ENCODE measurements at places on chromosomes 5 and 9.
A peak's percentile ranks its signal among the peaks of the same experiment; 100 is the strongest.

GRCh38 chr9:133955821-133956411 is 36.2 kb downstream of the VAV2 start:
- no peak for DNase-seq

GRCh38 chr5:124121198-124121597 is 609.2 kb downstream of the CSNK1G3 start:
- no peak for DNase-seq

- no peak for DNase-seq
These were observed 307.6 kb downstream of the PJA2 start for GRCh38 chr5:109102096-109102690.

GRCh38 chr5:132094393-132095076 is 20.9 kb downstream of the CSF2 start:
- no peak for DNase-seq

DNA sequence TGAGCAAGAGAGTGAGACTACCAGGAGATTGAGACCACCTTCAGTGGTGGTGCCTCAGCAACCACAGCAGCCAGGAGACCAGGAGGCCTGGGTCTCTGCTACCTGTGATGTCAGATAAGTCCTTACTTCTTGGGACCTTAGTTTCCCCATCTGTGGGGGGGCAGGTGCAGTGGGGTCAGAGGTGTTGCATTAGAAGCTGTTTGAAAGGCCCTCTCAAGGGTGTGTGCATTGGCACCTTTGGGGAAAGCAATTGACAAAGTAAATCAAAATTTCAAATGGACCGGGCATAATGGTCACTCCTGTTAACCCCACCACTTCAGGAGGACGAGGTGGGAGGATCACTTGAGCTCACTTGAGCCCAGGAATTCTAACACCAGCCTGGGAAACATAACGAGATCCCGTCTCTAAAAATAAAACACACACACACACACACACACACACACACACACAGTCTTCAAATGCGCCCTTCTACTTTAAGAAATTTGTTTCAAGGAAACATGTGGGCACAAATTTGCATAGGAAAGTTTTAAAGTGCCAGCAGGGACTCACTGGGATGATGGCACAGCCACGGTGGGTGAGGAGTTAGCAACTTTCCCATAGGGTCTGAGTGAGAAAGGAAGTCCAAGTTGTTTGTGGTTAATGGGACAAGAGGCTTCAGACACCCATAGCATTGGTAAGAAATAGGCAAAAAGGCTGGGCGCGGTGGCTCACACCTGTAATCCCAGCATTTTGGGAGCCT is 1.3 kb upstream of the AK1 start:
- no peak for DNase-seq

DNA sequence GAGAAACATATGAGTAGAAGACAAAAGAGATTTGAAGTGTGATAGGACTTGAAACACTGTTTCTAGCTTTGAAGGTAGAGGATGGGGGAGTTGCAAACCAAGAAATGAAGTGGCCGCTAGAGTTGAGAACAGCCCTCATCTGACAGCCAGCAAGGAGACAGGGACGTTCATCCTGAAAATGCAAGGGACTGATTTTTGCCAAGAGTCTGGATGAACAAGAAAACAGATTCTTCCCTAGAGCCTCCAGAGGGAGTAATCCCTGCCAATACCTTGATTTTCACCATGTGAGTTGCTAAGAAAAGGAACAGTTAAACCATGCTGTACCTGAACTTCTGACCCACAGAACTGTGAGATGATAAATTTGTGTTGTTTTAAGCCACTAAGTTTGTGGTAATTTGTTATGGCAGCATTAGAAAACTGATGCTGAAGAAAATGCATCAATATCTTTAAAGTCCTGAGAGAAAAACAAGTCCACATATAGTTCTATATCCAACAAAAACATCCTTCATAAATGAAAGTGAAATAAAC is 154.0 kb upstream of the ADAMTSL1 start:
- no peak for DNase-seq

DNA sequence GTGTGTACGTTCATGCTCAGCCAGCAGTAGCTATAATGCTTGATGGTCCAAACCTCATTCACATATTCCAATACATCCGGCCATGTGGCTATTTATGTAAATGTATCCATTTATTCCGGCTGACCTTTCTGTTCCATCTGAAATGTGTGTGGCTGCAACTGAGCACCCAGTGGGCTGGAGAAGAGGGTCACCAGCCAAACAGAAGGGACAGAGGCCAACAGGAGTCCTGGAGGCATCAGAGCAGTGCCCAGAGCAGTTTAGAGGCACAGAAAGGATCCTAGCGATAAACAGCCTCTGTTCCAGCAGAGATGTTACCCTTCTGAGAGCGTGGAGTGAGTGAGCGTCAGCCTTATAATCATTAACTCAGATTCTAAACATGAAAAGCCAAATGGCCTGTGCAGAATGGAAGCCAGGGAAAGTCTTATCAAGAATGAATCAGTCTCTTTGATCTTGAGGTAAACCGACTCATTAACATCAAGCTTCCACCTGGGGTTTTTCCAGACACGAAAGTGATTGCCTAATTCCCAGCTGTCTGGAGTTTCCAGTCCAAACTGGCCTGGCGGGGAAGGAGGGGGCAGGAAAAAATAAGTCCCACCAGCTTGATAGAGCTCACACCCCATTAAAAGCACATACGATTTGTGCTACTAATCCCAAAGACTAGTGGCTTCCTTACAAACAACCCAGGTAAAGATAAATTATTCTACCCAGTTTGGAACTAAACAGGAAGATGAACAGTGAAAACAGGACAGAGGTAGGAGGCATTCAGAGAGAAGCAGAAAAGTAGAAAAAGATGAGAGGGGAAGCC is 55.7 kb downstream of the SUSD1 start:
- DNase-seq = no peak

- DNase-seq = no peak
These were observed 48.3 kb upstream of the IRX4 start for GRCh38 chr5:1930880-1931603.

DNA sequence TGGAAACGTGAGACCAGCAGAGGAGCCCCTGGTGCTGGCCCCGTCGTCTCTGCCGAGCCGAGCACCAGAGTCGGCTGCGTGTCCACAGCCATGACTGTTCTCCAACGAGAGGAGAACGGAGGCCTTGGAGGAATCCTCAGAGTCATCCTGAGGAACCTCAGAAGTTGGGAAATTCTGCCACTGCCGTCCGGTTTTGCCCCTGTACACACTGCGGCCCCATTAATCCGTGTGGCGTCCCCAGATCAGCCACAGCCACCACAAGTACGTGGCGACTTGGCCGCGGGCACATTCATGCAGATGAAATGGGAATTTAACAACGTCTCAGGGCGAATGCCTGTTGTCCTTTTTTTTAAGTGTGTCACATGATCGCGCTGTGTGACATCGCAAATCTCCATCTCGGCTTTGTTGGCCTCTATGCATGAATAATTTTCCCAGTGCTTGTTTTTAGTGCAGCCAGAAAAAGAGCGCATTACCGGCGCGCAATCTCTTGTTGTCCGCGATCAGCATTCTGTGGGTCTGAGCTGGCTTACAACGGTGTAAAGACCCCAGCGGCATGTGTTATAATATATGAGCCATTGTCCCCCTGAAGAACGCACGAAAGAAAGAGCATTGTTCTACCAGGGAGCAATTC is 323.0 kb upstream of the IRX4 start:
- no peak for DNase-seq

GRCh38 chr9:133677126-133678010 is 41.2 kb downstream of the DBH start:
- DNase-seq = no peak

DNA sequence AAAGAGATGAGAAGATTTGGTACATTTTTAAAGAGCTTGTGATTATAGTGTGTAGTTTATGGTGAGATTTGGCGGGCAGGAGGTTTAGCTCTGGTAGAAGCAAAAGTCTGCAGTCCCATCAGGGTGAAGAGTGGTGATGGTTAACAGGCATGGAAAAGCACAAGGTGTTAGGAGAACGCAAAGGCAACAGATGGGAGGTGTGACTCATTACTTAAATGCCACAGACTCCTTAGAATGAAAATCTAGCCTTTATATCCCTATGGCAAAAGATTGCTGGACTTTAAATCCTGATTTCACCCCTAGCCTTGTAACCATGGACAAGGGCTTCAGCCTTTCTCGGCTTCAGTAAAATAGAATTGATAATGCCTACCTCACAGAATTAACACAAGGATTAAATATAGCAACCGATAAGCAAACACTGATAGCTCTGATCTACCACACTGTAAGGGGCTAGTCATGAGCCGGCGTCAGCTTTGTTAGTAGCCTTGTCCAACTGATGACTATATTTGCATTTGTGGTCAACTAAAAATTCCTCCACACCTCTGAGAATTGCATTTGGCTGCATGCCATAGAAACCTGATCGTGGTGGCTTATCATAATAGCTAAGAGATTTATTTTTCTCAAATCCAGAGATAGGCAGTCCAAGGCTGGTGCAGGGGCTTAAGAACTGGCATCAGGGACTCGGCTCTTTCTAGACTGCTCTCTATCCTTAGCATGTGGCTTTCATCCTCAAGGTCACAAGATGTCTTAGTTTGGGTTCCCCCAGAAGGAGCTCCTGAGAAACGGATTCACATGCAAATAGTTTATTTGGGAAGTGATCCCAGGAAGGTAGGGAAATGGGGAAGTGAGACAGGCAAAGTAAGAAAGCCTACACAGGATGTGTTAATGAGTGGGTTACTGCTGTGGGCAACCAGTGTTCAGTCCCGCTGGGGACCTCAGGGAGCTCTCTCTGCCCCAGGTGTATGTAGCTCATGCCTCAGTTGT is 19.6 kb downstream of the MFAP3 start:
- no peak for DNase-seq

GRCh38 chr5:96584712-96585111 is 77.5 kb upstream of the CAST start:
- peak; percentile 12 for DNase-seq

DNA sequence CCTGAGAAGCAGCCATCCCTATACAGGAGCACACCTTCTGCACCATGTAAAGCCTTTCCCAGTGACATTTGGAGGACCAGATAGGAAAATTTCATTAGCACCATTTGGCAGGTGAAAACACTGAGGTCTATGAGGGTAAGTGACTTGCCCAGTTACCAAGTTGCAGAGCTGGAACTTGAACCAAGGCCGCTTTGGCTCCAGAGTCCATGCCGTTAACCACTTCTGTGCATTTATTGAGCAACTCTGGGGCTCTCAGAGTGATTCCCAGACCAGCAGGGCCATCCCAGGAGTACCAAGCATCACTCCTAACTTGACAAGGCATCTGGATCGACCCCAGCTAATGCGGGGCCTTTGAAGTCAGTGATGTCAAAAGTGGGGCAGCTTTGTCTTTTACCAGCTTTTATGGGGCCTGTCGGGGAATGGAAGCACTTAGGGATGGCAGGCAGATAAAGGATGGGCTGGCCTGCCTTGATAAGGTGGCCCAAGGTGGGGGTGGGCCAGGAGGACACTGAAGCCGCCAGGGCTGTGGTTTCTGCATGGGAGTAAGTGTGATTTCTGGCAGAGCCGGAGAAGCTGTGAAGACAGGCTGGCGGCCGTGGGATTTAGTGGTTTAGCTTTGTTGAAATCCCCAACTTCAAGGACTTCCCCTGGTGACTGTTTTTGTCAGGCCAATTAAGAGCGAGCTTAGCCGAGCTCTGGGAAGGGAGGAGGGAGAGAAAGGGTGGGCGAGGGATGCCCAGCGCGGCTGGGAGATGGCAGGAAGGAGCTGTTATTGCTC is 127.3 kb downstream of the MACROH2A1 start:
- DNase-seq = no peak
